ENCODE measurements at places on chromosomes 5 and 9.

DNA sequence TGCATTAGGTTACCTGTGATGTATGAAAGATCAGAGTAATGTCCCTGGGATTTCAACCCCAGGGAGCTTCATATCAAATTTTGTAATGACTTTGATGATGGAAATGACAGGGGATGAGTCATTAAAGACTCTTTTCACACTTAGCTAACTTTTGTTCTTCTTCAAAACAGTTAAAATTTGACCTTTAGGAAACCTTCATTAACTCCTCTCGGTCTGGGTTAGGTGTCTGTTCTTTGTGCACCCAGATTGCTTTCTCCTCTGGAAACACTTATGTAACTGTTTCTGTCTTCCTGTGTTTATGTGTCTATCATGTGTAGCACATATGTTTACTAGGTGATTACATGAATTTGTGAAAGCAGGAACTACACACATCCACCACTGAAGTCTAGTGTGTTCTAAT is 1.6 kb downstream of the SRFBP1 start:
- no peak for DNase-seq

- no peak for DNase-seq
These were observed 279.6 kb downstream of the TMEM38B start for GRCh38 chr9:105973951-105974351.

DNA sequence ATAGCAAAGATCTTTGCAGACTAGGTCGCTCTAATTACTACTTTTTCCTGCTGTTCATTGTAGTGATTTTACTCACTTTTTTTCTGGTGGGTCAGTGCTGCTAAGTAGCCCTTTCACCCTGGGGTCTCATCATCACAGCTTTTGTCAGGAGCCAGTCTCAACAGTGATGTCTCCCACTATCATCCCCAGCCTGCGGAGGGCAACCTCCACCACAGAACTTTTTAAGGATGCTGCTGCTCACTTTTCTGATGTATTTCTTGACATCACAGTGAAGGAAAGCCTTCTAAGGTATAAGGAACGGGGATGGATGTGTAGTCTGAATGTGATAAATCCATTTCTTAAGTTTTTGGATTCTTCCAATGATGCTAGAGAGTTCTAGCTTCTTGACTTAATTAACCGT is 242.5 kb upstream of the RIOK2 start:
- no peak for DNase-seq

DNA sequence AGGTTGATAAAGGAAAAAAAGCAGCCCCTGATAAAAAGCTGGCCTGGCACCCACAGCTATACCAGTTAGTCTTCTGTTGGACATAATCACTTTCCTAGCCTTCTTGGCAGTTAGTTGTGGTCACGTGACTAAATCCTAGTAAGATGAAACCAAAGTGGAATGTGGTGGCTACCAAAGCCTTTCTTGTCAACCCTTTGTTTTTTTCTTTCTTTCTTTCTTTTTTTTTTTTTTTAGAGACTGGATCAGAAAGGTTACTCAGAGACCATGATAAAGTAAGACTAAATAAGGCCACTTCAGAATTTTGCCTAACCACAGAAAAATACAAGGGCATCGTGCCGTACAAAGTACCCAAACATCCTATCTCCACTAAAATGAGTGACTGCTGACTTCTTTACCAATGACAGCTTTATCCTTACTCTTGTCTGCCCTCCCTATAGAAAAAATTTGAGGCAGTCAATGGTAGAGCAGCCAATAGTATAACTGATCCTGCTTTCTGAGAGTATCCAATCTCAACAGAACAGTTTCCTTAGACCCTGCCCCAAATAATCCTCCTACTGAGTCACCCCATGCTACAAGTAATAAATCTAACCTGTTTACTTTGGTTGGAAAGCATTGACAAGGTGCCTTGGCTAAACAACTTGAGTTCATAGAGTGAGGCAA is 14.2 kb upstream of the KIF27 start:
- peak; percentile 32 for DNase-seq

DNA sequence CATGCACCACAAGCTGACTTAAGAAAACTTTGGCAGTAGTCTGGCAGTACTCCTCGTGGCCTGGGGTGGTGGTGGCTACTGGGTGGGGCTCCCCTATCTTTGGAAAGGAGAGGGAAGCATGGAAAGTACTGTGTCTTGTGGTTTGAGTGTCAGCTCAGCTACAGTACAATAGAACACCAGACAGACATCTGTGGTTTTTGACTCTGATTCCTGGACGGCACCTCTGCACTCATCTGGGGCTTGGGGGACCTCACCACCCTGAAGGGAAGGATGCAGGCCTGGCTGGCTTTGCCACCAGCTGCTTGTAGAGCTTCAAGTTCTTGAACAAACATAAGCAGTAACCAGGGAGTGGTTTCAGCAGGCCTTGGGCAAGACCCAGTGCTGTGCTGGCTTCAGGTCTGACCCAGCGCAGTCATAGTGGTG is 40.6 kb downstream of the TNFSF8 start:
- DNase-seq, result no peak

- no peak for DNase-seq
These were observed 579.2 kb upstream of the ZNF462 start for GRCh38 chr9:106283769-106284168.

DNA sequence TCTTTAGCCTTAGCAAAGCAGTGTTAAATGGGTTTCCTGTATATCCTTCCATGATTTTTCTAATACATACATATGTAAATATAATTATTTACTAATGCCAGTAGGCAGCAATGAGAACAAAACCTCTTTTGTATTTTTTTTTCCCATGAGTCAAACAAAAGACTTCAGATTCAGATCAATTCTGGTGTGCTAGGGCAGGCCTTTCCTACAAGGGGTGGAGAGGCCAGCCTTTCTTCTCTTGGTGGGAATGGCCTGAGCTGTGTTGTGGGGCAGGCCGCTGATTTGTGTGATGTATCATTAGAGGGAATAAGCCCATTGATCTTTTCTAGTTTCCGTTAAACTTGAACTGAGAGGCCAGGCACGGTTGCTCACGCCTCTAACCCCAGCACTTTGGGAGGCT is 115.5 kb upstream of the DMRT1 start:
- DNase-seq, result no peak

DNA sequence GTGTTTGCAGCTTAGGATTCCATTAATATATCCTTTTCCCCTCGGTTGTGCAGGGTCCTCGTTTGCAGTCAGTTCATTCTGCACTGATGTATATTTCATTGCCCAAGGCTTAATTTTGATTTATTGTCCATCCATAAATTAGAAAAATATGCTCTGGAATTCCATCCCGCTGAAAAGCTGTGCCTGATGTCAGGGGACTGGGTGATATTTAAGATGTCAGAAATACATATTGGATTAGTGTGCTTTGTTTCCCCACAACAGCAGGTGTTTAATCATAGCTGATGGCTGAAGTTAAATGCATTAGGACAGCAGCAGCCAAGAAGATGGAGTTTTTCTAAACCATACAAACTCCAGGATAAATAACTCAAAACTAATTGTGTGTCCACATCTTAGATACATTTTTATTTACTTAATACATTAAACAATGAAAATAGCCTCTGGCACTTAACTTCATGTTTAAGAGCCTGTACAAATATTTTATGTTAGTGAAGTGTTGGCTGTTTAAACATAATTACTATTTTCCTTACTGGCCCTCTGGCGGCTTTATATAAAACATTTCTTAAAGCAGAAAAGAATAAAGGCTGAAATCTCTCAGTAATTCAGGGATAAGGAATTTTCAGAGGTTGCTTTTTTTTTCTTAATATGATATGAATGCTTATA is 170.4 kb upstream of the TBCA start:
- DNase-seq, result no peak

DNA sequence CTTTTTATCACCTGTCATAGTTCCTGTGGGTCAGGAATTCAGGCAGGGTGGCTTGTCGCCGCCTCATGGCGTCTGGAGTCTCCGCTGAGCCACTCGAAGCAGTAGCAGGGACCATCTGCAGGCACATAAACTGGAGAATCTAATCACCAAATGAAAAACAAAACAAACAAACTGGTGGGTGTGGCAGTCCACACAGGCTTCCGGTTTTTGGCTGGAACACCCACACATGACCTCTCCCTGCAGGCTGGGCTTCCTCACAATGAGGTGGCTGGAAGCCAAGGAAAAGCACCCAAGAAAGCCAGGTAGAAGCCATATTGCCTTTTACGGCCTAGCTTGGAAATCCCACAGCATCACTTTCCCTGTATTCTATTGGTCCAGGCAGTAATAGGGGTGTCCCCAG is 197.0 kb downstream of the SYK start:
- DNase-seq, result no peak

DNA sequence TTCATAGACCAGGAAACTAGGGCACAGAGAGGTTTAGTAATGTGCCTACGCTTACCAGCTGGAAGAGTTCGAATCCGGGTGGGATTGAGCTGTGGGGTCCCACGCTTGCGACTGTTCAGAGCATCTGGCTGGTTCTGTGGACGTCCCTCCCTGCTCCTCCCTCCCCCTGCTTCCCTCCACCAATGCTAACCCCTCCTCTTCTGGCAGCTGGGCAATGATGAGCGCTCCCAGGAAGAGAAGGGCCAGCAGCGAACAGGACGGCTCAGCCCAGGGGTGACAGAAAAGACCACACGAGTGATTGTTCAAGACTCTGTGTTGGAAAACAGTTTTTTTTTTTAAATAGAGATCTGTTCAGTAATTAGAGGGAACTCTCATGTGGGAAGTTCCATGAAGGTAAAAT is 6.9 kb downstream of the FAM163B start:
- no peak for DNase-seq

- peak; percentile 5 for DNase-seq
These were observed 40.6 kb upstream of the ZNG1F start for GRCh38 chr9:41229408-41230401.

DNA sequence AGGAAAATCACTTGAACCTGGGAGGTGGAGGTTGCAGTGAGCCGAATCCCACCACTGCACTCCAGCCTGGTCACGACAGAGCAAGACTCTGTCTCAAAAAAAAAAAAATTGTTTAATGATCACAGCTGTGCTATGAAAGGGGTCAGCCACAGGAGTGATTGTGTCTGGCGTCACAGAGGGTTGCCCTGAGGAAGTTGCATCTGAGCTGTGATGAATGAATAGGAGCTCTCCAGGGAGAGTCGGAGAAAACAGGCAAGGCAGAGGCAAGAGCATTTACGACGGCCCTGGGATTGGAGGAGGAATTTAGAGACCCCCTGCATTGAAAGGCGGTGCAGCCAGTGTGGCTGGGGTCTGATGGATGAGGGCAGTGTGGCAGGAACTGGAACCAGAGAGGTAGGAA is 25.1 kb downstream of the NAIF1 start:
- DNase-seq, result no peak

DNA sequence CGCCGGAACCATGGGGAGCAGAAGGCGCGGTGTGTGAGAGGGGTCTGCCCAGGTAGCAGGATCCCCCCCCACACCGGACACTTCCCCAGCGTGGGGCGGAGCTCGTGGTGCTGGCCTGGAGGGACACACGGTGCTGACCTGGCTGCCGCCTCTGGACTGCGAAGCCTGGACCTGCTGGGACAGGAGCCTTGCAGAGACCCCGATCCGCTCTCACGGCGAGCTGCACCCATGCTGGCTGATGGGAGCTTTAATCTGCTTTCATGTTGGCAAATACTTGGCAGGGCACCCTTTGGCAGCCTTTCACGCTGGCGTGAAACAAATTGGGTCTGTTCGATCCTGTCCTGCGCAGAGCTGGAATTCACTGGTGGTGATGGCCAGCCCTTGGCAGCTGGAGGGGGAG is 7.4 kb downstream of the NKD2 start:
- DNase-seq, result no peak

- DNase-seq, result peak; percentile 52
These were observed 4.1 kb downstream of the MRPS2 start for GRCh38 chr9:135504262-135505243.

GRCh38 chr9:118009614-118010013 is 305.4 kb downstream of the TLR4 start:
- no peak for DNase-seq

DNA sequence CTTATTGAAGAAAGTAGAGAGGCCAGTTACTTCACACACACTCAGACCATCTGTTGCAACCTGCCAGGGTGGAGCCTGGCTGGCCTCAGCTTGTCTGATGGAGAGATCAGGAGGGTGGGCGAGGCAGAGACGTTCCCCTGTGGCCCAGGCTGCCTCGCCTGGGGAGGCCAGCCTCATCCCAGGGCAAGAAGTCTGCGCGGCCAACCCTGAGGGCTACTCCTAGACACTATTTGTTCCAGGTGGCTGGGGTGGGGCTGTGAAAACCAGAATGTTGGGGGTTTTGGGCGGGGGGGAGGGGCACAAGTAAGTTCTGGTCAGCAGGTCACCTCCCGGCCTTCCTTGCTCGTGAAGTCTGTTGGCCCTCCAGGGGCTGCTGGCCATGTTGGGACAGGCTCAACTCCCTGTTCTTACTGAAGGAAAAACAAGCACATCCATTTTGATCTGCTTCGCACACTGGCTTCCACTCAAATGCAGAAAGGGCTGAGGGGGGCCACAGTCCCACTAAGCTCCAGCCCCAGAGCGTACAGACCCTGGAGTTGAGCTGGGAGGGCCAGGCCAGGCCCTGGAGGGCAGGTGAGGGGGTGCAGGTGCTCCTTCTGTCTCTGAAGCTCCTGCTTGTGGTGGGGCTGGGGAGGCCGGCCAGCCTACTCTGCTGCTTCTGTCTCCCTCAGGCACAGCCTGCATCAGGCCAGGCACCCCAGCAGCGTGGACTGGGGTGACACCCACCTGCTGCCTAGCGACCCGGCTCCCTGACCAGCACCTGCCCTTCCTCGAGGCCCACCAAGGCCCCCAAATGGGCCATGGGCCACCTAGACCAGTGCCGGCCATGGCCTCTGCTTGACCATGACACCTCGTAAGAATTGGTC is 46.6 kb downstream of the SECISBP2 start:
- no peak for DNase-seq

- DNase-seq, result no peak
These were observed 207.2 kb upstream of the DAPK1 start for GRCh38 chr9:87290241-87291052.
